ENCODE measurements at places on chromosomes 6 and 20.

DNA sequence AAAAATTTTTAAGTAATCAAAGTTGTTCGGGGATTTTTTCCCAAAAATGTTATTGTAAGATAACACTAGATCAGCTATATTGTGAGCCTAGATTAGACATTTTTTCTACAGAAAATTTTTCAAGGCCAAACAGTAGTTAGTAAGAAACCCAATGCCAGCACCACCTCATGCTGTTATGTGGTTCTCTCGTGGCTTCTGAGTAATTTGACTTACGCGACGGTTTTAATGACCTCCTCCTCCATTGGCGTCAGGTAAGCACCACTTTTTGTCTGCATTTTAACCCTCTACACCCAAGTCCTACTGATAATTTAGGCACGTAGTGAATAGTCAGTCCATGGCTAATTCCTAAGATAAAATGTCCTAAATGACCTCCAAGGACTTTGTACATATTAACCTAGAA is 9.7 kb downstream of the RPS6KA2 start:
- DNase-seq: no peak

- no peak for DNase-seq
Measured at GRCh38 chr20:17227669-17228623, 1.1 kb downstream of the PCSK2 start.

DNA sequence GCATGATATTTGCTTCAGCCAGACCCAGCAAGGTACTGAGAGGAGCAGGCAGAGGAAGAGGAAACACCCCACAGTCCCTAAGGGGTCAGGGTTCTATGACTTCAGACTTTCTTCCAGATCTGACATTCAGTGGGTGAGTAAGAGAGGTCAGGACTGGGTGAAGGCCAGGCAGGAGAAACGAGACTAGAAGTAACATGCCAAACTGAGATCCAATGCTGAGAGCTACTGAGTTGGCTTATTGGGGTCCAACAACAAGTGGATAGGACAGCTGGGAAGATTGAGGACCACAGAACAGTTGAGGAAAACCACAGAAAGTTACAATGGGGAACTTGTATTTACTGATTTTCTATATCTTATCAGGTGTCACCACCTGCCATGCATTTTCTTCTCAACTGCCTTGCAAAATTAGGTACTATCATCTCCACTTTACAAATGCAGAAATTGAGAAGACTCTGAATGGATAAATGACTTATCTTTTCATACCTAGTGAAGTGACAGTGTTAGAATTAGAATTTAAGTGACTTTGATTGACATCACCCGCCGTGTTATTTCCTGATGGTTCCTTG is 43.8 kb upstream of the HIVEP1 start:
- no peak for DNase-seq

- no peak for DNase-seq
Measured at GRCh38 chr20:56715309-56715708, 86.2 kb downstream of the TFAP2C start.

- peak; percentile 86 for DNase-seq
Measured at GRCh38 chr6:57316581-57317059, 810 bp upstream of the PRIM2 start.

- no peak for DNase-seq
Measured at GRCh38 chr6:134990262-134990661, 40.4 kb upstream of the ALDH8A1 start.

DNA sequence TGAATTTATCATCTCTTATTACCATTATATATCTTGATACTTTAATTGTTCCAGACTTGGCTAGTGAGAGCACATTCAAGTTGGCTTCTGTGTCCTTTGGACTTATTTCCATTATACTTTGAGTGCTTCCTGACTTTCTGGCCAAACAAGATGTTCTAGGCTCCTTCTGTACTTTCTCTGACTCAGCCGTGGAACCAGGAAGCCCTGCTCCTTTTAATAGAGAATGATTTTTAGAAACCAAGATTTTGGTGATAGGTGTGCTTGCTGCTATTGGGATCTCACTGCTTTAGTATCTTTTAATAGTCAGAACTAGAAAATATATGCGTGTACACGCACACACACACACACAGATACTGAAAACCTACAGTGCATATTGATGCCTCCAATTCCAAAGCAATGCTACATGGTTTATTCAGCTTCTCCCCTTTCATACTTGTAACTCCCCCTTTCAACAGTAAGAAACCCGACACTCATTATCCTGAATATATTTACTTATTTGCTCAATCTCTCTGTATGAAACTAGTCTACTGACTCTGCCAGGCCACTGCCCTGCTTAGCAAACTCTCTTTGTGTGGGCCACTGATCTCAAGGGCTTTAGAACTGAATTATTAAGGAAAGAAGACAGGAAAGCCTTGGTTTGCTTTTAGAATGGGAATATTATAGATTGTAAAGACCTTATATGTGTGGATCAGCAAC is 42.7 kb upstream of the EZR start:
- DNase-seq: no peak

- peak; percentile 33 for DNase-seq
Measured at GRCh38 chr6:36851149-36851614, 11.9 kb upstream of the CPNE5 start.

DNA sequence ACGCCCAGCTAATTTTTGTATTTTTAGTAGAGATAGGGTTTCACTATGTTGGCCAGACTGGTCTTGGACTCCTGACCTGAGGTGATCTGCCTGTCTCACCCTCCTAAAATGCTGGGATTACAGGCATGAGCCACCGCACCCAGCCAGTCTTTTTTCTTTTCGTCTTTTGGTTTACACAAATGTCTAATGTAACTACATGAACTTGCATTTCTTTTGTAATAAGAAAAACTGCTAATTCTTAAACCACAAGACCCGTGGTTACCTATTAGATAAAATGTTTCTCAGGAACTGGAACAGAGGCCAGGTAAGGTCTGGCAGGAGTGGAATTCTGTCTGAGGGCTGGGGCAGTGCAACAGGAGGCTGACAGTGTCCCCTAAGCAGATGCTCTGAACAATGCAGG is 32.7 kb upstream of the GSTA3 start:
- no peak for DNase-seq

DNA sequence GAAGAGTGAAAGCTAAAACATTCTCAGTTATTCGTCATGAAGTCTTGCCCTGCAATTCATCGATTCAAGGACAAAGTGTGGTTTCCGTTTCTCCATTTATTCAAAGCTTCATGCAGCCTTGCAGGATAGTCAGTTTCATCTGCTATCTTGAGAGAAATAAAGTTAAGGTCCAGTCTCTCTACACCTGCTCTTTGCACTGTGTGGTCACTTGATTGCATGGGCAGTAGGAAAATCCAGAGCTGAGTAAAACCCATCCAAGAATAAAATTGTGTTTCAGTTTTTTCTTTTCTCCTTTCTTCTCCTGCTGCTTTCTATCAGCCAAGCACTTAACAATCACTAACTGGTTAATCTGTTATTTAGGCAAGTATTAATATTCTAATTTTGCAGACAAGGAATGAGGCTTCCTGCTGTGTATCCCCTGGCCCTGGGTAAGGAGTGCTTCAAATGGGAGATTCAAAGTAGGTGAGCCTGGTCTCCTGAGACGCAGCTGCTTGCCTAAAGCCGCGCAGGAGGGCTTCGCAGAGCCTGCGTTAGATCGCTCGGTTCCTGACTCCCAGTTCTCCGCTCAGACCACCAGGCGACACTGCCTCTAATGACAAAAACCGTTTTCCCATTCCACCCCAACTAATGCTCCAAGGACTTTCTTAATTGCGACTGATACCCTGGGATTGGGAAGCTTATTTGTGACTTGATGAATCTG is 808.3 kb downstream of the TFAP2A start:
- no peak for DNase-seq

- DNase-seq: no peak
Measured at GRCh38 chr6:158416883-158417759, 104.9 kb downstream of the TULP4 start.

DNA sequence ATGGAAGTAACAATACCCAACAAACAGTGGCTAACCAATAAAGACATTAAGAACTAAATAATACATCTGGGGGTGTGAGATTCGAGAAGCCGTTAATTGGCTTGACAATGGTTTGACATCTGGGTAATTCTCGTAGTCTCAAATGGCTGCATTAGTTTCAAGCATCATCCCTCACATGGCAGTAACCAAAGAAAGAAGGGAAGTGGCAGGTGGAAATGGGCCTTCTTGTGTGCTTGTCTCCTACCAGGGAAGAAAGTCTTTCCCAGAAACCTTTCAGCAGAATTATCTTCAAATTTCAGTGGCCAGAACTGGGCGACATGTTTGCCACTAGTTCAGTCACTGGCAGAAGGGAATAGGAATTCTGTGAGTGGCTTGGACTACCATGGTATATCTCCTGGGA is 10.4 kb downstream of the STK4 start:
- no peak for DNase-seq

- no peak for DNase-seq
Measured at GRCh38 chr6:6781873-6782227, 193.3 kb downstream of the LY86 start.

- DNase-seq: no peak
Measured at GRCh38 chr6:112004201-112005012, 49.5 kb upstream of the CCN6 start.

- DNase-seq: no peak
Measured at GRCh38 chr6:140979642-140980091, 1153.1 kb upstream of the GJE1 start.

- no peak for DNase-seq
Measured at GRCh38 chr6:11775791-11776409, 2.7 kb downstream of the ADTRP start.

- DNase-seq: no peak
Measured at GRCh38 chr6:141351721-141352120, 781.0 kb upstream of the GJE1 start.

DNA sequence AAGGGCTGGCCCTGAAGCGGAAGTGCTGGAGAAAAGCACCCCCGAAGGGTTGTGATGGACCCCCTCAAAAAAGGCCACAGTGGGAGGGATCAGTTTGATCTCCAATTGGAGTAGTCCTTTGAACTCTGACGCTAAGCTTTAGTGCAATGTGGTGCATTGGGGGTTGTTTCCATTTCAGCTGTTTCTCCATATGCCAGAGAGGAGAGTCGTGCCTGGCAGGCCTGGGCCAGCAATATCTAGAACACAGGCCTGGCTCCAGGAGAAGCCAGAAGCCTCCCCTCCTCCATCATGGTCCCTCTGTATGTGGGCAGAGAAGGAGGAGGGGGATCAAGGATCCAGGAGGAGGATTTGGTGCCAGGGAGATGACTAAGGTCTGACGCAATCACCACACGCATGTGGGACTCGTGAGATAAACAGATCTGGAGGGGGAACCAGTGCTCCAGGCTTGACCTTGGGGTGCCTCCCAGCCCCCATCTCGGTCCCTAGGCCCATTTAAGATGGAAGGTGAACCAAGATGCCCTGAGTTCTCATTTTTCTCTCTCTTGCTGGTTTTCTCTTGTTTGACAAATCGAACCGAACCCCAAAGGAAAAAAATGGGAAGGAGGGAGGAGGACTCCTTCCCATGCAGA is 517.4 kb upstream of the JARID2 start:
- no peak for DNase-seq

DNA sequence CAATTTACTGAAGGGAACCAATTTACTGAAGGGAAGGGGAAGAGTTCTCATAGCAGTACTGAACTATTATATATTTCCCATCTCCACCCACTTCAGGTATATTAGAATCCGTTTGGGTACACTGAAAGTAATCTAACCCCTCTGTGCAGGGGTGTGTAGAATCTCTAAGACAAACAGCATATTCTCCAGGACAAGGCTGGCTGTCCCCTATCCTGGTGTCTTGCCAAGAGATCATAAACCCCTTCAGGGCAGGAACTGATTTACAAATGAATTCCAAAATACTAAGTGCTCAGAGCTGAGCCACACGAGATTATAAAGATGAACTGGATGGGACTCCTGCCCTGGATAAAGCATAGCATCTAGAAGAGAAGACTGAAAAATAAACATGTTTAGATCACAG is 9.2 kb downstream of the ASF1A start:
- DNase-seq: no peak

- DNase-seq: no peak
Measured at GRCh38 chr6:129029778-129030177, 146.8 kb downstream of the LAMA2 start.

DNA sequence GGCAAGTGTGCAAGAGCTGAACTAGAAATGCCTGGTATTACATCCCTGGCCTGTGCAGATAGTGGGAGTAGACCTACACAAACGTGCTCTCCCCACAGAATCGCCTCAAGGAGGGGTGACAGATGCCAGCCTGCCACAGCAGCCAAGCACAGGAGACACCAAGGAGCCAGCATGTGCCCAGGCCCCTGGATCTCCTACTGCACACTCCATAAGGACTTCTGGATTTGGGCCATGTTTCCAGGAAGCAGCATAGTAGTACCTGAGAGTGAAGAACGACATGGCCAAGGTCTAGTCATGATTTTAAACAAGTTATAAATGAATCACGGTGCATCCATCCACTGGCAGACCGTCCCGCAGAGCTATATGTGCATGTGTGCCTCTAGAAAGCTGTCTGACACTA is 232.2 kb downstream of the SYNDIG1 start:
- no peak for DNase-seq

DNA sequence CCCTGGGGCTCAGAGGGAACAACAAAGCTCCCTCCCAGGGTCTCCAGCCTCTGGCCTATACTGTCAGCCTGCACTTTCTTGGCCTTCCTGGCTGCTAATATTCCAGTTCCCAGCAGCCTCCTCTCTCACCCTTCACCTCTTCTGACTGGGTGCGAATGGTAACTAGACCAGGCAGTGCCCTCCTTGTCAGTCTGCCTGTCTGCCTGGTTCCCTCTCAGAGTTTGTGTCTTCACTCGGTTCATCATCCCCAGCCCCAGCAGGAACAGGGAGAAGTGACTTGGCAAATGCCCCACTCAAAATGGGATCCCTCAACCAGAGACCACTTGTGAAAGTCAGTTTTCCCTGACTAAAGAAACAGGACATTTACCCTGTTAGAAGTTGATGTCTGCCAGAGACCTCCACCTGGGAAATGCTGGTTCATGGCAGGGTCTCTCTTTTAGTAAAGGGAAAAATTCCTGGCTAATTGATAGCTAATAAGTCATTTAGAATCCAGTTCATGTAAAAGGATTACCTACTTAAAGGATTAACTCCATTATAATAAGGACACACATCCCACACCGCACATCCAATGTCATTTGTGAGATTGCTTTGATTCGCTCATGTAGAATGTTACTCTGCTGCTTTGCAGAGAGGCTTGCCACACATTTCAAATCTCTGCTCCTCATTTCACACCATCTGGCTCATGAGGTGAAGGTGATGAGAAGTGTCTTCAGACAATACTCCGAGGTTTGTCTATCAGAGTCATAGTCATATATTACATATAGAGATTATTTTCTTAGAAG is 18.6 kb upstream of the MICB start:
- DNase-seq: no peak

GRCh38 chr20:37095108-37095598 is 644 bp downstream of the RBL1 start:
- DNase-seq: no peak

- no peak for DNase-seq
Measured at GRCh38 chr20:59818911-59819310, 114.5 kb downstream of the SYCP2 start.

GRCh38 chr20:40189621-40190020 is 499.4 kb downstream of the MAFB start:
- DNase-seq: no peak

DNA sequence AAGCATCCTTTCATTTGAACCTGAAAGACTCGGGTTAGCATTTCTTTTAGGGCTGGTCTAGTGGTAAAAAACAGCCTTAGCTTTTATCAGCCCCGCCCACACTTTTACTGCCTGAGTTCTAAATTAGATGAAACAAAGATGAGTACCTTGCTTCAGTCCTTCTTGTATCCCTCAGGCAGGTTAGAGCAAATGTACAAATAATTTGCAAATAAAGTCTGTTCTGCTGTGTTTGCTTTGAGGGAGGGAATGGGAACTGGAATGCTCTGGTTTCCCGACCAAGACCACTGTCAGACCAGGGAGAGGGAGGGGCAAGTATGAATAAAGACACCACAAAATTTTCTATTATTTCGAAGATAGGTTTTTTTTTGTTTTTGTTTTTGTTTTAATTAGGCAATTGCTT is 85.5 kb upstream of the FLRT3 start:
- no peak for DNase-seq

Data from amniotic stem cell (primary cell).